ENCODE measurements at places on chromosomes 2 and 18. TPM values are rescaled to one million over a fixed set of nuclear protein-coding genes. Genes with fewer than 3 reads are reported as not detected.

APLF gene
- 1.6 TPM for polyA plus RNA-seq

CDCA7 gene
- polyA plus RNA-seq, result 68.1 TPM

PASK gene
- polyA plus RNA-seq, result 26.7 TPM

ANXA4 gene
- 69.0 TPM for polyA plus RNA-seq

RMDN2 gene
- 11.3 TPM for polyA plus RNA-seq

ONECUT2 gene
- 0.01 TPM for polyA plus RNA-seq

GRCh38 chr2:39622860-39623259, 42.9 kb upstream of the TMEM178A start:
- no peak overlapping the region for H3K4me3 ChIP-seq
- no peak overlapping the region for H3K27ac ChIP-seq
- DNase-seq, result no peak
- no peaks in the 10 kb centered on the region for H3K27me3 ChIP-seq

GRCh38 chr2:105536175-105536574, 137.3 kb upstream of the FHL2 start:
- no peaks in the 10 kb centered on the region for H3K27me3 ChIP-seq
- no peaks in the 10 kb centered on the region for H3K36me3 ChIP-seq
- no peak overlapping the region for H3K4me3 ChIP-seq

DNA sequence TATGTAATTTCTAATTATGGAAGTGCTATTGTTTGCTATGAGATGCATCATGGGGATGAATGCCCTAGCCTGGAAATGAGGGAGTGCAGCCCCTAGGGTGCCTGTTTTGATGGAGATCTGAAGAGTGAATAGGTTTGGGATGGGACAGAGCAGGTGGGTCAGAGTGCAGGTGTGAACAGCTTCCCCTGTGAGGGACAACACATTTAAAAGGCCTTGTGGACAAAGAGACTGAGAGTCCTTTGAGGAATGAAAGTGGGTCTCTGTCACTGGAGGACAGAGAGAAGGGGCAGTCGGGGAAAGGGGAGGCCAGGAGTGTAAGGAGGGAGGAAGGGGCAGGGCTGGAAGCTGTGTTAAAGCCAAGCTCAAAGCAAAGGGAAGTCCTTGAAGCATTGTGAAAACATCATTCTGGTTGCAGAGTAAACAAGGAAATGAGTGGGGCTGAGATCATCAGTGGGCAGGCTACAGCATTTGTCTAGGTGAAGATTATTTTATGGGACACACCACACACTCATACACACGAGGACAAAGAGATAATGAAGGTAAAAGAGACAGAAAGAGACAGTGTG, 877.6 kb downstream of the SLC4A3 start:
- no peaks in the 10 kb centered on the region for H3K4me1 ChIP-seq
- H3K4me3 ChIP-seq, result no peak overlapping the region
- DNase-seq, result no peak
- no peaks in the 10 kb centered on the region for H3K27me3 ChIP-seq
- H3K27ac ChIP-seq, result no peak overlapping the region

DNA sequence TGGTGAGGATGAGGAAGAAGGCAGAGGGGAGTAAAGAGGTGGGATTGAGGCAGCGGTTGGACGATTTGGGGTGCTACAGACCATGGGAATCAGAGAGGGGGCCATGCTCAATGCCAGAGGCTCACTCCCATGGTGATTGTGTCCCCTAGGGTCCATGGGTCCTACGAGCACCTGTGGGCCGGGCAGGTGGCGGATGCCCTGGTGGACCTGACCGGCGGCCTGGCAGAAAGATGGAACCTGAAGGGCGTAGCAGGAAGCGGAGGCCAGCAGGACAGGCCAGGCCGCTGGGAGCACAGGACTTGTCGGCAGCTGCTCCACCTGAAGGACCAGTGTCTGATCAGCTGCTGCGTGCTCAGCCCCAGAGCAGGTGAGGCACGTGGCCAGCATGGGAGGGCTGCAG, 5.2 kb downstream of the CAPN10 start:
- no peaks in the 10 kb centered on the region for H3K27me3 ChIP-seq
- peaks cover 2% of the 10 kb centered on the region for H3K36me3 ChIP-seq
- peaks cover 13% of the 10 kb centered on the region for H3K4me1 ChIP-seq
- no peak overlapping the region for H3K27ac ChIP-seq

- no peak overlapping the region for H3K27ac ChIP-seq
- H3K4me1 ChIP-seq, result no peaks in the 10 kb centered on the region
- H3K36me3 ChIP-seq, result no peaks in the 10 kb centered on the region
- no peak overlapping the region for H3K4me3 ChIP-seq
- no peaks in the 10 kb centered on the region for H3K27me3 ChIP-seq
Measured at GRCh38 chr18:50721006-50721405, 98.8 kb downstream of the MRO start.

- no peak for DNase-seq
- no peaks in the 10 kb centered on the region for H3K27me3 ChIP-seq
- no peaks in the 10 kb centered on the region for H3K36me3 ChIP-seq
- no peak overlapping the region for H3K4me3 ChIP-seq
Measured at GRCh38 chr2:241483305-241483704, 25.1 kb downstream of the STK25 start.

- no peak for DNase-seq
- no peak overlapping the region for H3K4me3 ChIP-seq
- H3K27ac ChIP-seq, result no peak overlapping the region
- peaks cover 8% of the 10 kb centered on the region for H3K4me1 ChIP-seq
- H3K36me3 ChIP-seq, result no peaks in the 10 kb centered on the region
Measured at GRCh38 chr2:3626812-3627499, 31.0 kb upstream of the ALLC start.

- no peaks in the 10 kb centered on the region for H3K36me3 ChIP-seq
- no peak overlapping the region for H3K27ac ChIP-seq
- H3K27me3 ChIP-seq, result peaks cover 2% of the 10 kb centered on the region
- DNase-seq, result no peak
- no peak overlapping the region for H3K4me3 ChIP-seq
Measured at GRCh38 chr2:29528891-29529520, 392.4 kb downstream of the ALK start.

DNA sequence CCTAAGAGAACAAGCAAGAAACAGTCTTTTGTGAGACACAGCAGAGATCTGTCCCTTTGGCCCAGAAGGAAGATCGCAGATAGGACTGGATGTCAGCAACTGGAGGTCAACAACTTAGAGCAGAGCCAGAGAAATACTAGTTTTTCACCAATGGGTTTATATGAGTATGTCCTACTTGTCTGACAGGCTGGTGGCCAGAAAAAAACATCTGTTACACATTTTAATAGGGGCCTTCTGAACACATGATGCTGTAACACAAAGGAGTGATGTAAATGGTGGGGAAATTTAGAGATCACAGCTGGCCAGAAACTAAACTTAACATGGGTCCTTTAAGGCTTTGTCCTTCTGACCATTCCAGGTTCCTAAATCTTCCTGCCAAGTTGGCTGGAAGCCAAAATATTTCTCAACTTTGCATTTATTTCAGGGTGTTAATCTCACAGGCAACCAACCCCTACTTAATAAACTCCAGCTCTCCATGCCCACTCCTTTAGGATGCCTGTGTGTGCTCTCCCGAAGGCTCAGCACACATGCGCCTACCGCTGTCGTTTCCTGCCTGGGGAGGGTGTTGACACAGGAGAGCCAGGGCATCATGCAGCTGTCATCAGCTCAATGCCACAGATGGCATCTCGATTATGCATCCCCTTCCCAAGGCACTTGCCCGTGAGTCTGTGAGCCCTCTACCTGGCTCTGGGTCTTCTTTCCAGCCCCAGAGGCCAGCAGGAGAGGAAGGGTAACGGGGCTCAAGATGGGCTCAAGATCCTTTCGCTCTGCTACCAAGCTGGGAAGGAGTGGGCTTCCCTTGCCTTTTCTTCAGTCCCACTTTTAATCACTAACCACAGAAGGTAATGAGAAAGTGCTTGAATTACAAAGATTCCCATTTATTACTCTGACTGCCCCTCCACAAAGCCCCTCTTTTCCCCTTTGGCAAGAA, 252.5 kb downstream of the ETAA1 start:
- no peaks in the 10 kb centered on the region for H3K36me3 ChIP-seq
- H3K27me3 ChIP-seq, result no peaks in the 10 kb centered on the region
- no peak overlapping the region for H3K27ac ChIP-seq
- no peak for DNase-seq
- no peak overlapping the region for H3K4me3 ChIP-seq
- no peaks in the 10 kb centered on the region for H3K4me1 ChIP-seq

DNA sequence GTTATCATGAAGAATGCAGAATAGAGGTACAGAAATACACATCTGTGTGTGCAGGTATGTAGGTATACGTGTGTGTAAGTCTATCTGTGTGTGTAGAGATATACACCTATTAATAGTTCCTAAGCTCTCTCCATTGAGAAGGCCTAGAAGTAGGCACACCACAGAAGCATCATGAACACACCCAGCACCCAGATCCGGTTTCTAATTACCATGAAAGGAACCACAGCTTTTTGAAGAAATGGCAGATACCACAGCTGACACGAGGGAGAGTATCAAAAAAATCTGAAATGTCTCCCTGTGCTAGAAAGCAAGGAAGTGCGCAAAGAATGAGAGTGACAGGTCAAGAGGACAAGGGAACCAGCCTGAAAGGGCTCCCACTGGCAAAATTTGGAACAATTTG, 27.7 kb upstream of the AP1S3 start:
- no peak overlapping the region for H3K27ac ChIP-seq
- no peaks in the 10 kb centered on the region for H3K36me3 ChIP-seq
- H3K4me3 ChIP-seq, result no peak overlapping the region
- no peaks in the 10 kb centered on the region for H3K4me1 ChIP-seq

DNA sequence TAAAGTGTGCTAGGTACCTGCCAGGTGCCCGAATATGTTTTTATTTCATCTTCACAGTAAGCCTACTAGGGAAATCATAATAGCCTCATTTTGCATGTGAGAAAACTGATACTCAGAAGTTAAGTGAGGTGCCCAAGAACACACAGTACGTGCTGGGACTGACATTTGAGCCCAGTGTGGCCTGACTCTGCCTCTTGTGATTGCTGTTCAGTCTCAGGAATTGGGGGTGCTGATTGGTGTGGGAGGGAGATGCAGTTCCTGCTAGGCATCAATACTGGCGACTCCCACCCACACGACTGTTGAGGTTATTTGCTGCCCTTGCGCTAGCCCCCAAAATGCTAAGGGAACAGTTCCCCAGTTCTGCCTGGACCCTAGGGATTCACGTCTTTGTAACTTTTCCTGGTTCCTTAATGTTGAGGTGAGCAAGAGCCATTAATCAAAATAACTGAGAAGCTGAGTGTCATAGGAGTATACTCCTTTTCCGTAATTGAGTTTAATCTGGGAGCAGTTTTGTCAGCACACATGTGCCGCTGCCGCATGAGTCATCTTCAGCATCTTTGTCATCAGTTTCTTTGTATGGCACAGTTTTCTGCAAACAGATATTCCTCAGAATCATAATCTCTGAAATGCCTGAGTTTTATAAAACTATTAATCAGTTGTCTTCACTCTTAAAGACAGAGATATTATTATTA, 120.7 kb downstream of the NCK2 start:
- H3K36me3 ChIP-seq, result peaks cover 1% of the 10 kb centered on the region
- no peaks in the 10 kb centered on the region for H3K27me3 ChIP-seq
- no peaks in the 10 kb centered on the region for H3K4me1 ChIP-seq
- no peak overlapping the region for H3K4me3 ChIP-seq

GRCh38 chr2:86035883-86036668, 69.6 kb downstream of the POLR1A start:
- H3K4me1 ChIP-seq, result peaks cover 37% of the 10 kb centered on the region
- H3K4me3 ChIP-seq, result peak overlapping the region; percentile 49
- H3K36me3 ChIP-seq, result peaks cover 44% of the 10 kb centered on the region
- peak overlapping the region; percentile 76 for H3K27ac ChIP-seq
- H3K27me3 ChIP-seq, result no peaks in the 10 kb centered on the region
- DNase-seq, result peak; percentile 71

DNA sequence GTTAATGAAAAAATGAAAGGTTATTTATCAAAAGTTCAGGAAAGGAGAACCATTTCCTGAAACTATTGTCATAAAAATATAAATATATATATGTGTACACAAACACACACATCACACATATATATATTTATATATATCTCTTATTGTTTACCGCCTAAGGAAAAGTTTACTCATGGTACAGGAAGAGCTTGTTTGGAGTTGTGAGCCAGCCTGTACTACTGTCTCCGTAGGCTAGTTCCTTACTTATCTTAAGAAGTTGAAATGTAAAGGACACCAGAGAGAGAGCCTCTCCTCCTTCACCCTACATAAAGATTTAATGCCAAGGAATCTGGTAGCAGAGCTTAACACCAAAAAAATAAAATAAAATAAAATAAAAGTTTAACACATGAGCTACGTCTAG, 19.6 kb downstream of the DSC1 start:
- no peak overlapping the region for H3K27ac ChIP-seq
- H3K4me3 ChIP-seq, result no peak overlapping the region
- DNase-seq, result no peak
- H3K27me3 ChIP-seq, result no peaks in the 10 kb centered on the region
- H3K36me3 ChIP-seq, result no peaks in the 10 kb centered on the region

GRCh38 chr2:19887510-19887909, 14.3 kb downstream of the TTC32 start:
- no peak for DNase-seq
- no peaks in the 10 kb centered on the region for H3K27me3 ChIP-seq
- H3K36me3 ChIP-seq, result no peaks in the 10 kb centered on the region
- H3K27ac ChIP-seq, result no peak overlapping the region

- no peaks in the 10 kb centered on the region for H3K36me3 ChIP-seq
- H3K4me3 ChIP-seq, result no peak overlapping the region
- H3K27ac ChIP-seq, result no peak overlapping the region
Measured at GRCh38 chr2:200584639-200585038, 1.2 kb upstream of the AOX1 start.

DNA sequence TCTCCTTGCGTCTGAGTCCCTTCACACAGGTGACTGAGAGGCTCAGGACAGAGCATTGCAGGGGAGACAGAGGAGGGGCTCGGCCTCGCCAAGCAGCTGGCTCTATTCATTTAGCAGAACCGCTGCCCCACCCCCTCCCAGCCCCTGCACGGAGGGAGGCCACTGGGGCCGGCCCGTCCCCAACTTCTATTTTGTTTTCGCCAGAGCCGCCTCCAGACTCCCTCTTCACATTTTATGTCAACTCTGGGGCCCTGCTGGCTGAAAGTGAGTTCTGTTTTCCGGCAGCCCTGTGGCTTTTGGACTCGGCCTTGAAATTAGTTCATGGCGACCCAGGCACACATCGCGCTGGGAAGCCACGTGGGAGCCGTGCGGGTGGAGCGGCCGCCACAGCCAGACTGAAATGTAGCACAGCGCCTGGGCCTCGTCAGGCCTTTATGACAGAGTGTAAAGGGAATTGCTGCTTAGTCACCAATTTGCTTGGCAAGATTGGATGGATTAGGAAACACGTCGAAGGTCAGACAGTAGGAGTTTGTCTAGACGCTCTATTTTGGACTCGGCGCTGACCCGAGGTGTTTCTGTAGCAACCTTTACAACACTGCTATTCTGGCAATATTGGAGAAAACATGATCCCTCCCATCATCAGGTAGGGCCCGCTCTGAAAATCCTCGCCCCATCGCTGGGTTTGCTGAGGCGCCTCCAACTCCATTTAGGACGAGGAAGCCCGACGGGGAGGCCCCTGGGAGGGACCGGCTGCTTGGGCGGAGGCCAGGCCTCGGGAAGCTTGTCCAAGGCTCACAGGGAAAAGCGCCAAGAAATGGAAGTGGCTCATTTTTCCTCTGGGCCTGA, 90.7 kb upstream of the CTDP1 start:
- DNase-seq, result no peak
- H3K4me3 ChIP-seq, result no peak overlapping the region
- H3K36me3 ChIP-seq, result no peaks in the 10 kb centered on the region
- no peaks in the 10 kb centered on the region for H3K4me1 ChIP-seq

- H3K4me1 ChIP-seq, result no peaks in the 10 kb centered on the region
- DNase-seq, result no peak
- H3K27ac ChIP-seq, result no peak overlapping the region
- H3K36me3 ChIP-seq, result no peaks in the 10 kb centered on the region
Measured at GRCh38 chr2:215601990-215602721, 166.3 kb upstream of the FN1 start.

All from GM12878 (cell line).